ENCODE measurements at places on chromosomes 5 and 9. TPM values are rescaled to one million over a fixed set of nuclear protein-coding genes. Genes with fewer than 3 reads are reported as not detected.

The ERCC8 gene
- 24.1 TPM for total RNA-seq

The GRM6 gene
- not detected for total RNA-seq

The LYSMD3 gene
- total RNA-seq, result 12.1 TPM

The BASP1 gene
- 99.5 TPM for total RNA-seq

The ESM1 gene
- not detected for total RNA-seq

The RFESD gene
- total RNA-seq, result 3.4 TPM

GRCh38 chr5:95392593-95393182, 1.5 kb downstream of the FAM81B start:
- H3K27ac ChIP-seq, result no peak overlapping the region
- no peak overlapping the region for H3K4me3 ChIP-seq
- H3K27me3 ChIP-seq, result peaks cover 2% of the 10 kb centered on the region

- no peak for DNase-seq
- H3K27ac ChIP-seq, result no peak overlapping the region
- H3K4me3 ChIP-seq, result no peak overlapping the region
- no peaks in the 10 kb centered on the region for H3K36me3 ChIP-seq
Measured at GRCh38 chr9:107807183-107807582, 317.6 kb upstream of the KLF4 start.

DNA sequence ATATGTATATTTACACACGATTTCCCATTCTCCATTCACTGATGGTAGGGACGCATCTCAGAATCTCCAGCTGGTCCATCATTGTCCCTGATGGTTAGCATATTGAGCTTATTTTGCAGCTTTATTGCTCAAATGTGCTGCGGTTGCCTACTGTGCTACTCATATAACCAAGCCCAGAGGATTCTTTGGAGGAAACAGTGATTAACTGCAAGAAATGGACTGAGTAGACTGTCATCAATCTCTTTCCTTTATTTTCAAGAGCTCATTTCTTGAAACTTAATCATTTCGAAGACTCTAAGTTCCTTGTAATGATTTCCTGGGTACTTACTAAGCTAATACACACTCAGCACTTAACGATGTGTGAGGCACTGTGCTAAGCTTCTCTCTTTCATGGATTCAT, 119.0 kb downstream of the MAT2B start:
- H3K4me3 ChIP-seq, result no peak overlapping the region
- H3K4me1 ChIP-seq, result peaks cover 5% of the 10 kb centered on the region
- H3K27ac ChIP-seq, result no peak overlapping the region
- no peak for DNase-seq
- H3K36me3 ChIP-seq, result no peaks in the 10 kb centered on the region
- no peaks in the 10 kb centered on the region for H3K27me3 ChIP-seq

DNA sequence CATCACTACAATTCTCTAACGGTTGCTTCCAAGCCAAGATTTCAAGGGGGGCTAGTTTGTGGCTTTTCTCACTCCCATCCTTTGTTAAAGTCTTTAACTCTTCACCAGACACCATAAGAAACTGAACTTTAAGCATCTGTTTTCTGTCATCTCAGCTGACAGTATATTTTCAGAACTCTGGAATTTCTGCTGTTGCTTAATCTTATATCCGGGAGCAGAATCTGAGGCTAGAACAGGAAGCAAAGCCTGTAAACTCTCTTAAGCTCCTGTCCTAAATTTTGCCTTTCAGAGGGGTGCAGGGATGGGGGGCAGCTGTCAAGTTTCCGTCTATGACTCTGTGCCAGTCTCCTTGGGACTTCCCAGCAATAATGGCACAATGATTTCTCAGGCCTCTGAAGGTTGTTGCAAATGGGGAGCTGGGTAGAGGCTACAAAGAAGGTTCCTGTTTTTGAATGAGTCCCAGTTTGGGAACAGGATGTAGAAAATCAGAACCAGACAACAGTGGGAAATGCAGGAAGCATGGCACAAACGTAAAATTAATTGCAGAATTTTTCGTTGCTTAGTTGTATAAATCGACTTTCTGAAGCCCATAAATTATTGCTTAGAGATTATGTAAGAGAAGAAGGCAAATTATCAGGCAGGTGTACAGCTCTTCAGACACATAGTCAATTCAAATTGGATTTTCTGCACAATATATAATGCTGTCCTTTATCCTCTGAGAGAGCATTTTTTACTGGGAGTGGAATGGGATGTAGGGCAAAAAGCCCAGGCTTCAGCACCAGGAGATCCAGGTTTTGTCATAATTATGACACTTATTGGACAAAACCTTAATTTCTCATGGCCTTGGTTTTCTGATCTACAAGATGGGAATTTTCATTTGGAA, 430.9 kb downstream of the DMAC1 start:
- DNase-seq, result no peak
- no peak overlapping the region for H3K4me3 ChIP-seq
- no peaks in the 10 kb centered on the region for H3K27me3 ChIP-seq
- H3K4me1 ChIP-seq, result peaks cover 28% of the 10 kb centered on the region
- H3K36me3 ChIP-seq, result no peaks in the 10 kb centered on the region
- no peak overlapping the region for H3K27ac ChIP-seq

GRCh38 chr5:152505442-152506042, 100.5 kb upstream of the NMUR2 start:
- DNase-seq, result peak; percentile 51
- peaks cover 4% of the 10 kb centered on the region for H3K4me1 ChIP-seq
- H3K36me3 ChIP-seq, result no peaks in the 10 kb centered on the region
- no peak overlapping the region for H3K4me3 ChIP-seq
- H3K27me3 ChIP-seq, result peaks cover 32% of the 10 kb centered on the region

DNA sequence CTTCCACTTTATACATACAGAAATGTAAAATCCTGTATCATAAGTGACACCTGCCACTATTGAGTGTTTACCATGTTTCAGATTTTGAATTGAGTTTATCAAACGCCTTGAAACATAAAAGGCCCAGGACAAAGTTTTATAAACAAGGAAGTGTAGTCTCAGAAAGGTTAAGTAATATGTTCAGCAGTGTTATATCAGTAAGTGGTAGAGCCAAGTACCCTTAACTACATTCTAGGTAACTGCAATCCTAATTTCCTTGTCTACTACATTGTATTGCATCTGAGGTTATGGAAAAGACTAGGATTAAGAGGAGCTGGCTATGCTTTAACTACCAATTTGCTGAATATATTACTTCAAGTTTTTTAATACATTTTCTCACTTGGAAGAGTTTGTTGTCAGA, 641.6 kb downstream of the LRRC70 start:
- H3K4me1 ChIP-seq, result no peaks in the 10 kb centered on the region
- no peak for DNase-seq
- H3K4me3 ChIP-seq, result no peak overlapping the region
- no peaks in the 10 kb centered on the region for H3K27me3 ChIP-seq

DNA sequence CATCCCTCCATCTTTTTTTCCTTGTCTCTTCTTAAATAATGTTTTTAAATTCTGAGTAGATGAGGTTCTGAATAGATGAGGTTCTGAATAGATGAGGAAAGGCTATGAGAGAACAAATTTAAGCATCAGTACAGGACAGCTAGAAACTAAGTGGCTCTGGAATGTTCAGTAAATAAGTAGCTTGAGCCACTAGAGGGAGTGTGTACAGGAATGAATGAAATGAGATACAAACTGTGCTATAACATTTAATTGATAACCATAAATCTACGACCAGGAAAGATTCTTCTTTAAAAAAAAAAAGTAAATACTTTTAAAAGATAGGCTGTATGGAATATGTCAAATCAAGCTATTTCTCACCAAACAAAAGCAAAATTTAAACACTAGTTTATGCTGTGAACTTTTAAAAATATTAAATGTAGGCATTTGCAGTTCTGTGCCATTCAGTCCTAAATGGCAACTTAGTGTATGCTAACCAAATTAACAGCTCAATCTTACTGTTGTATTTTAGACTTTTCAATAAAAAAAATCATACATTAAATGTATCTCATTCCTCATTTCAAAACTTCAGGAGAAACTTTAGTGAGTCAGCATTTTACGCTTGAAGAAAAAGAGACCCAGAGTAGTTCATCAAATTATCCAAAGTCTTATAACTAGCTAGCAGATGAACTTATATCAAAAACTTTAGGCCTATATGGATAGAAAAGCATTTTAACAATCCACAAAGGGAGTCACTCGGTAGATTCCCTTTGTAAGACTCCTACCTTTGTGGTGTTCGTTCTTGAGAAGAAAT, 70.4 kb upstream of the SNX2 start:
- H3K4me3 ChIP-seq, result no peak overlapping the region
- H3K4me1 ChIP-seq, result no peaks in the 10 kb centered on the region
- no peak for DNase-seq
- H3K36me3 ChIP-seq, result no peaks in the 10 kb centered on the region

- no peak for DNase-seq
- peaks cover 23% of the 10 kb centered on the region for H3K4me1 ChIP-seq
- H3K27me3 ChIP-seq, result peaks cover 4% of the 10 kb centered on the region
- H3K27ac ChIP-seq, result peak overlapping the region; percentile 6
- no peak overlapping the region for H3K4me3 ChIP-seq
Measured at GRCh38 chr5:173623296-173623771, 6.9 kb upstream of the BOD1 start.

- no peak overlapping the region for H3K4me3 ChIP-seq
- H3K36me3 ChIP-seq, result no peaks in the 10 kb centered on the region
- peaks cover 17% of the 10 kb centered on the region for H3K27me3 ChIP-seq
- no peak for DNase-seq
- no peaks in the 10 kb centered on the region for H3K4me1 ChIP-seq
Measured at GRCh38 chr9:101514071-101514470, 19.6 kb upstream of the RNF20 start.

Measured in neural crest cell (in vitro differentiated cells).